ENCODE measurements at places on chromosomes 13 and 19.

DNA sequence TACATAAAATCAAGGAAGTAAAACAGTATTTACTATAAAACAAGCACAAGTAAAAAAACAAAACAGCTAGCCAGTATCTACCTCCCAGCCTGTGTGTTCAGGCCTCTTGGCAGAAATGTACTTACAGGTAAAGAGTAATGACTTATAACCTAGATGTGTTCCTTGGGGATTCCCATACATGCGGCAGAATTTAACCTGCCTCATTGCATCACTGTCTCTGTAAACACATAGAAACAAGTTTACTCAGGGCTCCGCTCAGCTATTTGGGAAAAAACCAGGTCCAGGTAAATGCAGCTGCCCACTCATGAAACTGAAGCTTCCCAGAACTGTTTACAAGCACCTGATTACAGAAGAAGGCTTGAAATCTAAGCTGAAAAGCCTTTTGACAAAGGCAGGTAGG, 50.7 kb upstream of the SERP2 start:
- DNase-seq, result no peak

DNA sequence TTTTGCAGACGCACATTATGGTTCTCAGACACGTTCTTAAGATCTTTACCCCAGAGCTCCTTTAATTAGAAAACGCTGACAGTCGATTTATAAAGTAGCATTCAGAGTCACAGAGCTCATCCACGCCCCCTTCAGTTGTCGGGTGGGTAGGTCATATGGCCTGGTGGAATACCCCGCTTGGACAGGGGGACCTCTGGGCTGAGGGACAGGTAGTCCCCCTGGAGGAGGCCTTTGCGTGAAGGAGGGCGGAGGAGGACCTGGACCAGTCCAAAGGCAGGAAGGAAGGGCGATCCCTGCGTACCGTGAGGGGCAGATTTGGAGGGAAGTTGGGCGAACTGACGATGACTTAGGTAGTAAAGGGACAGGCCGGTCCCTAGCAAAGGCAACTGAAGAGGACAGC, 20.5 kb downstream of the VASP start:
- no peak for DNase-seq

DNA sequence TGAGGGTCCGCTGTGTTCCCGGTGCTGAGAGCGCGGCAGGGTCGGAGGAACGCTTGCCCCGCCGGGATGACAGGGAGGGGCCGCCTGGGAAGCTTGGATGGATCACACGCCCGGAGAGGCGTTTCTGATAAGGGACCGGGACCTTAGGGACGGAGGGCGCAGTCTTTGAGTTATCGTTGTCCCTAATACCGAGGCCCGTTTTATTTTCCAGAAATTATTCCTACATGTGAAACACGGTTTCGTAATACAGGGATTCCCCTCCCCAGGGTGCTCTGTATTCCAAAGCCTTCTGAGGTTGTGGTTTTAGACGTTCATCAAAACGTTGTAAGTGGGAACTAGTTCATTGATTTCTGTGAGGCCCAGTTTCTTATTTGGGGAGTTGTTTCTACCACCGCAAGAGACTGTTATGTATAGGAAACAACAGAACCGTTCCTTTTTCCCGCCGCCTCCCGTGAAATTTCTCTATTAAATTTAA, 752 bp downstream of the PDCD5 start:
- peak; percentile 39 for DNase-seq

DNA sequence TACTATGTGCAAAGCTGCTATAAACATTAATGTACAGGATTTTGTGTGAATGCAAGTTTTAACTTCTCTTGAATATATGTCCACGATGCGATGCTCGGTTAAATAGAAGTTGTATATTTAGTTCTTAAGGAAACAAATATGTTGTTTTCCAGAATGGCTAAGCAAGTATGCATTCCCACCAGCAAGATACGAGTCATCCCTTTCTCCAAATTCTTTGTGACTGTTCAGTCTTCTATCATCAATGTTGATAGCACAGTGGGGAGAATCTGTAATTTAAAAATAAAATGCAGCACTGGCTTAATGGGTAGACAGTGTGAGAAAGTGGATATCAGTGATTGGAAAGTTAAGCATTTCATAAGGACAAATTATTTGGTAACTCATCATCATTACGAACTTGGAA, 1340.8 kb downstream of the PCDH9 start:
- peak; percentile 30 for DNase-seq

GRCh38 chr13:30172593-30173302, 134.6 kb downstream of the KATNAL1 start:
- DNase-seq, result peak; percentile 59

- peak; percentile 89 for DNase-seq
Observed at GRCh38 chr13:97279913-97280312, 57.8 kb downstream of the MBNL2 start.

- no peak for DNase-seq
Observed at GRCh38 chr13:62337109-62337880, 921.6 kb upstream of the PCDH20 start.

DNA sequence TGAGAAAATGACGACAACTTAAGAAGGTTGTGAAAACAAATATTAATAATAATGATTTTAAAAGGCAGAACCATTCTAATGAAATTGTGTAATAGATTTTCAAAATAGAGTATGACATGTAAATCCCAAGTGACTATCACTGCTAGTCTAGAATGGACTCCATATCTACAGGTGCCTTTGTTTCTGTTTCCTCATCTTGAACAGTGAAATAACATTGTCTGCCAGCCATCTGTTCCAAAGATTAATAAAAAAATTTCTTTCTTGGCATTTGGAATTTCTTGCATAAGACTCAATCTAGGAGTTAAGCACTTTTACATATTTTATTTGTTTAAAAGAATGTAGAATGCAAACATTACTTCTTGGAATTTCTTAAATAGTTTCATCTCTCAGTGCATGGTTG, 520.1 kb upstream of the ARGLU1 start:
- DNase-seq, result no peak

- peak; percentile 70 for DNase-seq
Observed at GRCh38 chr13:44267980-44268379, 105.6 kb upstream of the SERP2 start.

GRCh38 chr13:97302611-97303010, 80.5 kb downstream of the MBNL2 start:
- DNase-seq, result no peak

- DNase-seq, result no peak
Observed at GRCh38 chr13:40619479-40619814, 47.0 kb downstream of the FOXO1 start.

GRCh38 chr13:26529441-26529840, 28.0 kb upstream of the WASF3 start:
- peak; percentile 64 for DNase-seq

- no peak for DNase-seq
Observed at GRCh38 chr13:103288114-103288513, 221.9 kb upstream of the SLC10A2 start.

DNA sequence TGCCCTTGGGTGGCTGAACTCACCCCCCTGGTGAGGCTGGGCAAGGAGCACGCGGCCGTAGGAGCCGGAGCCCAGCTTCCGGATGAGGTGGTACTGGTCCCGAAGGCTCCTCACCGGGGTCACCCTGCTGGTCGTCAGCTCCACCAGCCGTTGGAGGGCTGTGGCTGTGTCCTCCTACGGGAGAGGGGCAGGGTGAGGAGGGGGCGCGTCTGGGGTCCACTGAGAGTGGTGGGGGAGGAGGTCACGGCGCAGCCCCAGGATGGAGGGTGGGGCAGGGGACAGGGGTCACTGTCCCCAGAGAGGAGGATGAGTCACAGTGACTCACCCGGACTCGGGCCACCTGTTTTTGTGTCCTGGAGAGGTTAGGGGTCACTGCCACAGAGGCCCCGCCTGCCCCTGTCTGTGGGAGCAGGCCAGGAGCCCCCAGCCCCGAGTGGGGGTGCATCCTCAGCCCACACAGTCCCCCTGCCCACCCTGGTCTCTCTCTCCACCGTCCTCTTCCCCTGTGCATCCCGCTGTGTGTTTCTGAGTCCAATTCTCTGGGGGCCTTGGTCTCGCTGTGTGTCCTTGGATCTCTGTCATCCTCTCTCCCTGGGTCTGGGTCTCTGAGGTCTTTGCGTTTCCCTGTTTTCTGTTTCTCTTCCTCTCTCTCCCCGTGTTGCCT, 435 bp downstream of the SBK3 start:
- DNase-seq, result no peak

- DNase-seq, result peak; percentile 88
Observed at GRCh38 chr13:44051918-44052675, 172.4 kb downstream of the LACC1 start.

GRCh38 chr19:911197-912033, 1.6 kb downstream of the R3HDM4 start:
- DNase-seq, result no peak

DNA sequence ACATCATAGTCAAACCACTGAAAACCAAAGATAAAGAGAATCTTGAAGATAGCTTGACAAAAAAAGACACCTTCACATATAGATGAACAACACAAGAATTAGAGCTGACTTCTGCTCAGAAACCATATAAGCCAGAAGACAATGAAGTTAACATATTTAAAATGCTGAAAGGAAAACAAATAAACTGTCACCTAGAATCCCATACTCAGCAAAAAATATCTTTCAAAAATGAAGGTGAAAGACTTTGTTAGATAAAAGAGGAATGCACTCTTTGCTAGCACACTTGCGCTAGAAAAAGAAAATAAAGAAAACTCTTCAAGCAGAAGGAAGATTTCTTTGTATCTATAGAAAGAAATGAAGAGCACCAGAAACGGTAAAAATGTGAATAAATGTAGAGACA, 49.5 kb downstream of the PARP4 start:
- DNase-seq, result no peak

- peak; percentile 76 for DNase-seq
Observed at GRCh38 chr13:99087098-99087953, 109.5 kb upstream of the DOCK9 start.
